ENCODE measurements at places on chromosomes 16 and 17.

- DNase-seq, result no peak
These were observed 12.9 kb downstream of the IL21R start for GRCh38 chr16:27414788-27415431.

- no peak for DNase-seq
These were observed 32.9 kb downstream of the KSR1 start for GRCh38 chr17:27489045-27489715.

- no peak for DNase-seq
These were observed 3.3 kb upstream of the LAT start for GRCh38 chr16:28981517-28981916.

DNA sequence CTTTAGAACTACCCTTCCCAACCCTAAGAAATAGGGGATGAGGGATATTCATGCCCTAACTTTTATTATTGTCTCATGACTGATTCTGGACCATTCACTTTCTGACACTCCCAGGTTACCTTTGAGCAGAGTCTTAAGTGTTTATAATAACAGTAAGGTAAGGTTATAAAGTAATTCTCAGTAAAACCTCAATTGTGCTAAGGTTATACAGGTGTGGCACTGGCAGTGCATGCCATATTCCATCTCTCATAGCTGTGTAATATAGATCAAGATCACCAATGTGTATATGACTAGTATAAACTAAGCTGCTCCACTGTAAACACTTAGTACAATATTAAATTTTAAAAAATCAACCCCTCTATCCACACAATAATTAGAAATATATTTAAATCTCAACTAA is 89.1 kb downstream of the KCNJ2 start:
- DNase-seq, result no peak

- DNase-seq, result no peak
These were observed 20.5 kb upstream of the SDR42E2 start for GRCh38 chr16:22141767-22142166.

Measured in NCI-H748 treated with DMSO at 0.1 percent for 48 hours (cell line).